ENCODE measurements at places on chromosomes 16 and 17.
A peak's percentile ranks its signal among the peaks of the same experiment; 100 is the strongest.

GRCh38 chr17:628089-628941 lies 86.3 kb downstream of the VPS53 start:
- no peak overlapping the region for H3K4me3 ChIP-seq
- H3K4me1 ChIP-seq = no peaks in the 10 kb centered on the region
- H3K27me3 ChIP-seq = no peaks in the 10 kb centered on the region
- no peak overlapping the region for H3K27ac ChIP-seq

DNA sequence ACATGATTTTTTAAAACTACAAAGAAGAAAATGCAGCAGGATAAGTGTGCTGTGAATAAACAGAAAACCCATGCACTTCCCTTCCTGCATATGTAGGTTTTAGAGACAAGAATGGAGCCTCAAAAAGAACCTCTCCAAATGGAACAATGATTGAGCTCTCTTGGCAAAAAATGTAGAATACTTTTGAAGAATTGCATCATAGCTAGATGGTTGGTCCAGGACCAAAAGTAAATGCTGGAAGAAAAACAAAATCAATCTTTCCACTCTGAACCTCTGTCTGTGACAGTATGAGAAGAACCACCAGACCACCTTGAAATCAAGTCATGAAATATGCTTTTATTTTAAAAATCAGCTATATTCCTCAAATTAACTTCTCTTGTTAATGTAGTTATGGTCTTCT lies 17.5 kb downstream of the HELZ start:
- no peaks in the 10 kb centered on the region for H3K27me3 ChIP-seq
- H3K4me1 ChIP-seq = peaks cover 55% of the 10 kb centered on the region
- H3K4me3 ChIP-seq = no peak overlapping the region
- peaks cover 52% of the 10 kb centered on the region for H3K36me3 ChIP-seq
- peak overlapping the region; percentile 77 for H3K27ac ChIP-seq
- no peak for DNase-seq

DNA sequence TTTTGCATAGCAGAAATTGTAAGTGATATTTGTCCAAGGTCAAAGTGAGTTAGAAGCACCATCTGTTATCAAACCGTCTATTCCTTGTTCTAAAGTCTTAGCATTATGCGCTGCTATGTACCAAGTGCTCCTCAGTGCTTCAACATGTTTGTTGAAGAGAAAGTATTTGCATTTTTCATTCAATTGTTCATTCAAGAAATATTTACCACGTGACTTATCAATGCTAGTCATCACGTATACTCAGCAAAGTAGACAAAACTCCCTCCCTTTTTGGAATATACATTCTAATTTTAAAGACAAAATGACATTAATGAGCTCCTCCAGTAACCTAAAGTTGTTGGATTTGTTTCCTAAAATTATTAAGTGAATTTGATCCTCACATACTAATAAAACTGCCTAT lies 388.0 kb upstream of the CDH8 start:
- no peaks in the 10 kb centered on the region for H3K27me3 ChIP-seq
- no peak overlapping the region for H3K27ac ChIP-seq
- H3K36me3 ChIP-seq = no peaks in the 10 kb centered on the region

DNA sequence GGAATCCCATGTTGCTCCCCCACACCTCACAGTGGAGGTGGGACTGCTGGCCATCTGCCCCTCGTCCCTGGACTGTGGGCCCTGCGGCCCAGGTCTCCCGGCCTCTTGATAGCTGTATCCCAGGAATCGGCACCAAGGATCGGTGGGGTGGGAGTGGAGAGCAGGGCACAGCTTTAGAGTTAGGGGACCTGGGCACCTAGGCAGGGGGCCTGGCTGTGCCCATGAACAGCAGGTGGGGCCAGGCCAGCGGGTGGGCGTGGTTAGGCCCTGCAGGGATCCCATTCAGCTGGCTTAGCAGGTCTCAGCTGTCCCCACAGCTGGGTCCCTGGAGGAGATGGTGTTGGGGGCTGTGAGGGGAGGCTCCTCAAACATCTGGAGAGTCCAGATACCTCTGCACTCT lies 49.2 kb downstream of the SREBF1 start:
- no peaks in the 10 kb centered on the region for H3K27me3 ChIP-seq
- H3K4me1 ChIP-seq = peaks cover 19% of the 10 kb centered on the region
- no peak for DNase-seq
- peaks cover 10% of the 10 kb centered on the region for H3K36me3 ChIP-seq
- H3K4me3 ChIP-seq = no peak overlapping the region

DNA sequence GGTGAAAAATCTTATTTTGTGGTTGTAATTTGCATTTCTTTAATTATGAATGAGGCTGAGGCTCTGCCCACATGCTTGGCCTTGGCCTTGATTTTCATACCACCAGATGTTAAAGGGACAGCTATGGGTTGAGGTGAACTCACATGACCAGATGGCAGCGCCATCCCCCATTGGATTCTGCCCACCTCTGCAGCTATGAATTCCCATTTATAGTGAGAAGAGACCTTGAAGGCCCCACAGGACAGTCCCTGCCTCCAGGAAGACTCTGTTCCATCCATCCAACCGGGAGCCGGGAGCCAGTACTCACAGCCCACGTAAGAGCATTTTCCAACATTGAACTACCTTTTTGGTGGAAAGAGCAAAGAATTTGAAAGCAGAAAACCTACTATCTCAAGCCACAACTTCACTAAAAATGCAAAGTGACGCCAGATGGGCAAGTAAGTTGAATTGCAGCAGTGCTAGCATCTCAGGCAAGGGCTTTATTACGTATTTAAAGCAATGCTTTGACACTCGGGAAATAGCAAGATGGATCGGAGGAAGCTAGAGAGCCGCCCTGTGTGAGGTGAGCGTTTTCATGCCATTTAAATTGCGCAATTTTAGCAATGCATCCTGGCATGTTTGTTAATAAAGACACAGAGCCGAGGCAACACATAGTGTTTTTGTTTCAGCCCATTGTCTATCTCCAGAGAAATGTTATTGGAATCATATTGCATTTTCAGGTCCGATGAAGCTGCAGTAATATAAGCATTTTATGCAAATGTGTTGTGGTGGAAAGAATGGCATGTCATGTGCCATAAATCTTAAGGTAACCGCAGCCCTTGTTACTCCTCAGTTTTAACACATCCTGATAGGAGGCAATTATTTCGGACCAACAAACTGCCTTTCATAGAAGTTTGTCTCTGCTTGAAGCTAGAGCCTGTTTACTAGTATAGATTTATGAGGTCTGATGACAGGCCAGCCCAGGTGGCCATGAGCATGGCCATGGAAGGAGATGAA lies 273.4 kb upstream of the TNRC6C start:
- no peaks in the 10 kb centered on the region for H3K27me3 ChIP-seq
- no peak for DNase-seq
- H3K36me3 ChIP-seq = no peaks in the 10 kb centered on the region
- no peak overlapping the region for H3K4me3 ChIP-seq
- no peak overlapping the region for H3K27ac ChIP-seq

- H3K27me3 ChIP-seq = peaks cover 8% of the 10 kb centered on the region
- peaks cover 34% of the 10 kb centered on the region for H3K4me1 ChIP-seq
- H3K4me3 ChIP-seq = peak overlapping the region; percentile 66
- H3K36me3 ChIP-seq = peaks cover 3% of the 10 kb centered on the region
- peak; percentile 39 for DNase-seq
- peak overlapping the region; percentile 84 for H3K27ac ChIP-seq
These were observed 170.1 kb upstream of the CDH13 start for GRCh38 chr16:82456683-82457082.

- no peak overlapping the region for H3K27ac ChIP-seq
- H3K4me3 ChIP-seq = no peak overlapping the region
- no peaks in the 10 kb centered on the region for H3K36me3 ChIP-seq
These were observed 64.0 kb downstream of the MRM1 start for GRCh38 chr17:36665417-36665816.

GRCh38 chr17:28272166-28272565 lies 46.8 kb upstream of the TMEM97 start:
- no peaks in the 10 kb centered on the region for H3K36me3 ChIP-seq
- peaks cover 6% of the 10 kb centered on the region for H3K4me1 ChIP-seq
- H3K4me3 ChIP-seq = no peak overlapping the region

DNA sequence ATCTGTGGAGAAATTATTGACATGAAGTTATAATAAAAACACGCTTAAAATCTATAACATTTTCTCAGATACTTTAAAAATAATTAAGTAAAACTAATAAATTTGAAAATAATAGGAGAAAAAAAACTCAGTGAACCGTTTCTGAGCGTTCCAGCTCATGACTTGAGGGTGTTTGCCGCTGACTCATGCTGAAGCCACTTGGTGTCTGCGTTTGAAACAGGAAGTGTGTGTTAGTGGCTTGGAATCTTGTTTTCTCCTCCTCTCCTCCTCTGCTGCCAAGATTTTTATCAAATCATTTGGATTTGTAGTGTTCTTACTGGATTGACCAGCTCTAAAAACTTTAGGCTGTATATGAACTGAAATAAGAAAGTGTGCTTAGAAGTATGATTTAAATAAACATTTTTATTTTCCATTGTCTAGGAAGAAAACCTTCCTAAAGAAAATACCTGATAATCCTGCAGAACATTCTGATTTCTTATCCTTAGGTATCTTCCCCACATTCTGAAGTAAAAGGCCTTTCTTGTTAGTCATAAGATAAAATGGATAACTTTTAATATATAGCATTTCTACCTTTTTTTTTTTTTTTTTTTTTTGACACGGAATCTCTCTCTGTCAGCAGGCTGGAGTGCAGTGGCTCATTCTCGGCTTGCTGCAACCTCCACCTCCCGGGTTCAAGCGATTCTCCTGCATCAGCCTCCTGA lies 30.8 kb downstream of the USP10 start:
- peaks cover 14% of the 10 kb centered on the region for H3K36me3 ChIP-seq
- H3K27ac ChIP-seq = no peak overlapping the region
- peak overlapping the region; percentile 51 for H3K4me3 ChIP-seq

GRCh38 chr17:30831257-30831656 lies 509 bp upstream of the ATAD5 start:
- peak overlapping the region; percentile 98 for H3K4me3 ChIP-seq
- peaks cover 26% of the 10 kb centered on the region for H3K4me1 ChIP-seq
- H3K27me3 ChIP-seq = no peaks in the 10 kb centered on the region
- H3K27ac ChIP-seq = peak overlapping the region; percentile 90
- no peak for DNase-seq

DNA sequence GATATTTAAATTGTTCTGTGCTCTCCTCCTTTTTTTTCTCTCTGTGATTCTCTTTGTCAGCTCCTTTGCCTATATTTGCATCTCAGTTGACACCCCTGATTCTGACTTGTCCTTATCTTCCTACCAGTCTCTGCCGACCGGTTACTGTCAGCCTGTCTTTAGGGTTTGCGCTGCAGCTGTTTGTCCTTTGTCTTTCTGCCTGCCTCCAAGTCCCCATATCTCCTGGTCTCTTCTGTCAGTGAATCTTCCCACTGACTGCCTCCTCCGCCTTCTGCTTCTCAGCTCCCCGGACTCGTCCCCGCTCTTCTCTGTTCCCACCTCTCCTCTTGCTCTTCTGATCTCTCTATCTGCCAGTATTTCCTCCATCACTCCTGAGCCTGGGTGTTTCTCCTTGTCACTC lies 5.2 kb downstream of the TLCD2 start:
- H3K27me3 ChIP-seq = no peaks in the 10 kb centered on the region
- H3K36me3 ChIP-seq = peaks cover 4% of the 10 kb centered on the region
- H3K4me1 ChIP-seq = peaks cover 10% of the 10 kb centered on the region

- peak overlapping the region; percentile 93 for H3K27ac ChIP-seq
- DNase-seq = no peak
- H3K27me3 ChIP-seq = no peaks in the 10 kb centered on the region
- no peak overlapping the region for H3K4me3 ChIP-seq
- H3K4me1 ChIP-seq = peaks cover 2% of the 10 kb centered on the region
These were observed 34.2 kb downstream of the CRLF3 start for GRCh38 chr17:30790279-30790678.

GRCh38 chr17:17313350-17313991 lies 10.3 kb downstream of the NT5M start:
- H3K4me3 ChIP-seq = no peak overlapping the region
- DNase-seq = peak; percentile 71
- H3K27ac ChIP-seq = peak overlapping the region; percentile 29
- H3K4me1 ChIP-seq = peaks cover 6% of the 10 kb centered on the region
- H3K36me3 ChIP-seq = no peaks in the 10 kb centered on the region

GRCh38 chr17:76822184-76822778 lies 45.9 kb upstream of the MGAT5B start:
- no peak for DNase-seq
- H3K4me3 ChIP-seq = no peak overlapping the region
- no peak overlapping the region for H3K27ac ChIP-seq
- no peaks in the 10 kb centered on the region for H3K4me1 ChIP-seq

DNA sequence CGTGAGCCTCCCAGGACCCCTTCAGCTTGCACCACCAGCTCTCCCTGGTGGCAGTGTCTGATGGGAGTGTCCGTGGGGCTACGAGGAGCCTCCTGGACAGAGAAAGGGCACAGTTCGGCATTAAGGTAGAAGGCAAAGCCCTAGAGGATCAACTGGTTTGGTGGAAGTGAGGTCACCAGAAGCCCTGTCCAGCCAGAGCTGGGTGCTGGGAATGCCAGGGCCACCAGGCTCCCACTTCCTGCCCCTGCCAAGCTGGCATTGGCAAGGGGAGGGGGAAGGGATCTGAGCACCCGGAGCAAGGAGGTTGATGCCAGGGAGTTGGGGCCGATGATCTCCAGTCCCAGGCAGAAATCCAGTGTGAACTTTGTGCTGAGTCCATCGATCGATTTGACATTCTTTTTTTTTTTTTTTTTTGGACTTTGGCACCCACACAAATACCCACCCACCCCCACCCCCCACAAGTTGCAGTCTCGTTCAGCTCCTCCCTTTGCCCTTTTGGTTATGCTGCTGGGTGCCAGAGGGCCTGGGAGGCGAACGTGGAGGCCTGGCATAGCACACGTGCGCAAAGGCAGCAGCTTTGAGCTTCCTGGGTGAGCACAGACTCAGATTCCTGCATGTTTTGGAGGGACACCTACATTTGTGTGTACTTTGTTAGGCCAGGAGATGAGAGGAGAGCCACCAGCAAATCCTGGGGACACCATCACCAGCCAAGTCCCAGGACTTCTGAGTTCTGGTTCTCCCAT lies 2.1 kb downstream of the NHERF1 start:
- H3K4me1 ChIP-seq = peaks cover 71% of the 10 kb centered on the region
- H3K27me3 ChIP-seq = no peaks in the 10 kb centered on the region
- peak overlapping the region; percentile 98 for H3K4me3 ChIP-seq
- no peak for DNase-seq
- peaks cover 70% of the 10 kb centered on the region for H3K36me3 ChIP-seq

DNA sequence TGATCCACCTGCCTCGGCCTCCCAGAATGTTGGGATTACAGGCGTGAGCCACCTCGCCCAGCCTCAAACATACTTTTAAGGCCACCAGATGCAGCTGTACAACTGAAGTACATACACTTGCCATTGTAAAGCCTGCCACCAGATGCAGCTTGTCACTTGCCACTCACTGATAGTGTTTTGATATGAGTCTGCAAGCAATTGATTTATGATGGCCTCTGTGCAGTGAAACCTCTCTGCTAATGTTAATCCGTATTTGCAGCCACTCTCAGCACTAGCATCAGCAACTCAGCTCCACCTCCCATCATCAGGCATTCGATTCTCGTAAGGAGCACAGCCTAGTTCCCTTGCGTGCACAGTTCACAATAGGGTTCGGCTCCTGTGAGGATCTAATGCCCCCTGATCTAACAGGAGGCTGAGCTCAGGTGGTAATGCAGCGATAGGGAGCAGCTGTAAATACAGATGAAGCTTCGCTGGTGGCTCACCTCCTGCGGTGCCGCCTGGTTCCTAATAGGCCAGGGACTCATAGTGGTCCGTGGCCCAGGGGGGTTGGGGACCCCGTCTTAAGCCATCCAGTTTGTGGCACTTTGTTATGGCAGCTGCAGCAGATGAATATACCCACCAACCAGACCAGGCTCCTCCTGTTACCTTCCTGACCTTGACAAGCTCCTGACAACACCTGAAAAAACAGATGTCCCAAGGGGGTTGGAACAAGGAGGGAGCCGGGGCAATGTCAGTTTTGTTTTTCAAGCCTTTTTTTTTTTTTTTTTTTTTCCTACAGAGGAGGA lies 1.3 kb upstream of the HERPUD1 start:
- peak overlapping the region; percentile 100 for H3K4me3 ChIP-seq
- H3K4me1 ChIP-seq = peaks cover 26% of the 10 kb centered on the region
- peak overlapping the region; percentile 100 for H3K27ac ChIP-seq
